Neural progenitor cell (in vitro differentiated cells): ENCODE measurements at places on chromosomes 4 and X. TPM values are rescaled to one million over a fixed set of nuclear protein-coding genes. Genes with fewer than 3 reads are reported as not detected.

Gene TGIF2LX
- not detected in 2 replicates for total RNA-seq

Gene SGMS2
- total RNA-seq = 0.87 and 1.1 TPM in 2 replicates

Gene FGA
- total RNA-seq = not detected in 2 replicates

DNA sequence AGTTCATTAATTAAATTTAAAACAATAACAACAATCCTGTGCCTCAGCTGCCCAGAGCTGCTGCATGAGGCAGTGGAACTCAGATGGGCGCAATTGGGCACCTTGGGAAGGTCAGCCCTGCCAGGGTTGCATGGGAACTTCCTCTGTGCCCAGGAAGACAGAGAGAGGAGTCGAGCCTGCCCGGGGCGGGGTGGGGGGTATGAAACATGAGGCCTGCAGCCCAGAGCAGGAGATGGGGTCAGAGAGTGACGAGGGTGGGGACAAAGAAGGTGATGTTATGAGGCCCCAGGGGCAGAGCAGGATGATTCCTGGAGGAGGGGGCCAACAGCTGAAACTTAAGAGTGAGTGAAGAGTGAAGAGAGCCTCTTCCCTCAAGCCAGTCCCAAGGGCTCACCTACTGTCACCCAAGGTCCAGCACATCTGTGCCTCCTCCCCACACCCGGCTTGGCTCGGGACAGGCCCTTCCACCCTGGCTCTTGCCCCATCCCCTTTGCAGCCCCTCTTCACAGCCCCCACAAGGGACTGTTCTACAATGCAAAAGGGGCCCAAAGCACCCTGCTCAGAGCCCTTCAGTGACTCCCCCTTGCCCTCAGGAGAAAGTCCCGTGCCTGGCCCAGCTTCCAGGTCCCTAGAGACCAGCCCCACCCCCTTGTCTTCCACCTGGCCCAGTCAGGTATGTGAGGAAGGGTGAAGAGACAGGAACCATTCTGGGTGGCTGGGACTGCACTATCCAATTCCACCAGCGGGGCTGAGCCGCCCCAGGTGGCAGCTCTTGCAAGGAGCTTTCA is 31.4 kb downstream of the HMX1 start:
- no peak overlapping the region for H3K27ac ChIP-seq
- H3K27me3 ChIP-seq = peaks cover 30% of the 10 kb centered on the region
- peaks cover 23% of the 10 kb centered on the region for H3K4me1 ChIP-seq
- H3K36me3 ChIP-seq = no peaks in the 10 kb centered on the region
- no peak for DNase-seq
